ENCODE measurements at places on chromosomes 6 and 20.

DNA sequence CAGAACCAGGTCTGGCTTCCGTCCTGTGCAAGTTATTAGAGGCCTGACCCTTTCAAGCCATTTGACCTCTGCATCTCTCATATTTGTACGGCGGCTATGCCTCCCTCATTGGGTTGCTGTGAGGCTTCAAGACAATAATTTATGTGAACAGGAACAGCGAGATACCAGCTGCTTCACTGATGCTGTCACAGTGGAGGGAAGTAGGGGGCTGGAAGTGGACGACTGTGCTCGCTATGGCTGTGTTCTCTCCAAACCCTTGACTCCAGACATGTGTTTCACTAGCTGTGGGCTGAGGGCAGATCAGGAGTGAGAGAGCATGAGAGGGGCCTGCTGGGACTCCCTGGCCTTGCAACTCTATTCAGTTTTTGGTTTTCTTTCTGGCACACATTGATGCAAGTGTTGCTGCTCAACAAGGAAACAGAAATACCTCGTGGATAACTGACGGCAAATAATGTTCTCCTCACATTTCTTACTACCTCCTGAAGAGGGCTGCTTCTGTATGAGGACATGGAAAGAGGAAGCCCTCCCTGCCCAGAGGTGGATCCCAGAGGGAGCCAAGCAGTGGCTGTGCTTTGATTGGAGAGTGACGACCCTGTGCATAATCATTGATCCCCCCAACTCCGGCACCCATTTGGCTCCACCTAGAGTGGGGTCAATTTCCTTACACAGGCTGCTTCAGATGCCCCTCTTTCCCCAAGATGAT lies 34.7 kb upstream of the SCP2D1 start:
- no peak for DNase-seq

DNA sequence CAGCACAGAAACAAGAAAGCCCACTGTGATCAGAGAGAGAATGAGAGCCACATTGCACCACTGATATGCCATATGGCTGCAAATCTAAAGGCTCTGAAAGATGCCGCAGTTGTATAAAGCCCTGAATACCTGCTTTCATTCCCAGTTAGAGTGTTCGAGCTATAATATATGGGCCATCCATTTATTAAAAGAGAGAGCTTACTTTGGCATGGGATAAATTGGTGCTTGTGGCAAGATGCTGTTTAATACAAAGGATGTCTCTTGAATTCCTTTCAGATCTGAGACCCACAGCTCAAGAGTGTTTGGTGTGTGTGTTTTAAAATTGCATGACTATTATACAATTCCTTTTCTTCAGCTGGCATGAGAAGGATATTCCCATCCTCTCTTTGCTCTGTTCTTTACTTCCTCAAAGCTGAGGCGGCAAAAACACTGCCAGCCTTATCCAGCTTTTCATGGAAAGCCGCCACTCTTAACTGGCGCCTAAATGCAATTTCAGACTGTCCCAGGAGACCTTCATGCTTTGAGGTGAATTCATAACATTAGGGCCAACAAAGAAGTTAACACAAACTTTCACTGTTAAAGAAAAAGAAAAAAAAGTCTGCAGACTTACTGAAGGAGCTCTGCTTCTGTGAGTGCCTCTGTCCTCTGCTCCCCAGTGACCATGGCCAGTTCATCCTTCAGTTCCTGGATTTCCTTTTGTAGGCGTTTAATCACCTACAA lies 147.6 kb downstream of the KIF6 start:
- DNase-seq, result no peak

GRCh38 chr6:111461860-111462259 lies 21.2 kb downstream of the REV3L start:
- DNase-seq, result no peak

DNA sequence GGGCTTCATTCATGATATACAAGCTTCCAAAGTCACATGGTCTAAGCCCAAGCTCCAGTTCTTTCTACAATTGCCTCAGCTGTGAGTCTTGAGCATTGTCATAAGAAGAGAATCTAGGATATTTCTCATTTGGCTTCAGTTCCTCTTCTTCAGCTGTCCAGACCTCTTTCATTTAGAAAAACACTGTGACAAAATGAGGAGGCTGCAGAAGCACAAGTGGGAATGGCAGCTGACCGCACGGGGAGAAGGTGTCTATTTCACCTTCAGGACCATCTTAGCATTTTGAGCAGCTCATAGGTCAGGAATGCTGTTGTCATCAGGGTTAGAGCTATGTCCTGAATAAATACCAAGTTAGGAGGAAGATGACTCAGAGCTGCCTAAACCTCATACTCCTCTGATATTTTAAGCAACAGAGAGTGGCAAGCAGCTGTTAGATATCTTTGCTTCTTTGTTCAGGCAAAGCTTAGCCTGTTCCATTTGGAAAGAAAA lies 390.1 kb upstream of the CITED2 start:
- peak; percentile 99 for DNase-seq

DNA sequence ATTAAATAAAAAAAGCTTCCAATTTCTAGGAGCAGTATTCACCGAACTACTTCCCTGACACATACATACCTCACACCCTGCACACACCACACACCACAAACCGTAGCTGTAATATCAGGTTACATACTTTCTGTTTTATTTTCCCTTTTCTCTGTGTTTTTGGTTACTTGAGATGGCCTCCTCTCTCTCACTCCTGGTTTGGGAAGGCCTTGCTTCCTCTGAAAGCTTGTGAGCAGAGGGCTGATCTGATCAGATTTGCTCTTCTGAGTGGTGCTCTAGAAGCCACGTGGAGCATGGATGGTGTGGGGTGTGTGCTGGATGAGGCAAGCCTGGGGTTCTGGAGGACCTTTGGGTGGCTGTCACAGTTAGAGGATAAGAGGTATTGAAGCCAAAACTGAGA lies 20.9 kb downstream of the UTRN start:
- DNase-seq, result peak; percentile 79

- DNase-seq, result no peak
These were observed 4.1 kb downstream of the DNAJC5 start for GRCh38 chr20:63898882-63899558.

DNA sequence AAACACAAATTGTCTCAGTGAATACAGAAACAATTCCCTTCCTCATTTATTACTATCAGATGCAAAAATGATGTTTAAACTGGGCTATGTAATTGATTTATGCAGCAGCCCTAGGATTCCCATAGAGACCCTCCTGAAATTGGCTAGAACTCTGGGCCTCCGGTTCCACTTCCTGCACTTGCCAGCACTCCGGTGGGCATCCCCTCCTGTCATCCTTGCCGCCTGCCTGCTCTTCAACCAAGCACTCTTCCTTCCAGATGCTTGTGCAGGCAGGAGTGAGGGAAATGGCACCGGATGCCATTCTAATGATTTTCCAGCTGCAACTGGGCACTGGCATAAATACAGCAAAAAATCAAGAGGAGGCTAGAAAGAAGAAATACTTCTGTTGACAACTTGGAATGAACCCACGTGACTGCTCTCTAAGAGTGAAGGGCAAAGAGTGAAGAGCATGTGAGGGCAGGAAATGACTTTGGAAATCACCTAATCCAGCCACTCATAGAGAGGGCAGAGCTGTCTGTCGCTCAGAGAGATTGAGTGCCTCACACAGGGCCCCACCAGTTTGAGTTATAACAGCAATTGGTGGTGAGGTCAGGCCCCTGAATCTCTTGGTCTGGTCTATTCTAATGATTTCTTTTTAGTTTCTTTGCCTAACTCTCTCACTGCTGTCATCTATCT lies 3.7 kb upstream of the NEDD9 start:
- no peak for DNase-seq

GRCh38 chr6:39980839-39981580 lies 46.7 kb upstream of the MOCS1 start:
- peak; percentile 57 for DNase-seq

DNA sequence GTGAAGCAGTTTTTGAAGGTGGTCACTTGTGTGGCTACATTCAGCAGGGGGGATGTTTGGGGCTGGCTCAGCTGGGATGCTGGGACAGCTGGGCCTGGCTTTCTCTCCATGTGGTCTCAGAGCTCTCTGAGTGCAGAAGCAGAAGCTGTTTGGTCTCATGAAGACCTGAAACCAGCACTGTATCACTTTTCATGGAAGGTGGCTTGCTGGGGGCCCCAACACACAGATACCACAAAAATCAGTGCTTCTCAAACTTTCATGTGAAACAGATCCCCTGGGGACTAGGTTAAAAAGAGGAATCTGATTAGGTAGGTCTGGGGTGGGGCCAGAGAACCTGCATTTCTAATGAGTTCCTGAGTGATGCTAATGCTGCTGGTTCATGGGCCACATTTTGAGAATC lies 347.3 kb downstream of the DHX35 start:
- no peak for DNase-seq

DNA sequence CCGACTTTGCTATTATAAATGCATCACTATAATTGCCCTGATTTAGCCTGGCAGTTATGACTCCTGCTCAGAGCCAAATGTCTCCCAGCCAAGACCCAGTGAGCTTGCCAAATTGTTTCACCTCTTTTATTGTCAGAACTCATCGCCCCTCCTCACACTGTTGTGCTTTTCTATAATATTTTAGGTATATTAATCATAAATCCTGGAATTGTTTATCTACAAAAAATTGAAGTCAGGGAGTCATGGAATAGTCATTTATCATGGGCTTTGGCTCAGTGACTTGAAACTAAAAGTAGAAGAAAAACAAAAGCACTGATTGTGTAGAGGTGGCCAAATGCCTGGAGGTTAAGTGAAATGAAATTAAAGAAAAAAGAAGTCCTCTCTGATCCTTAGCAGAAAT lies 85.6 kb downstream of the PFDN4 start:
- no peak for DNase-seq

GRCh38 chr6:159844737-159845645 lies 44.9 kb downstream of the PNLDC1 start:
- DNase-seq, result no peak

DNA sequence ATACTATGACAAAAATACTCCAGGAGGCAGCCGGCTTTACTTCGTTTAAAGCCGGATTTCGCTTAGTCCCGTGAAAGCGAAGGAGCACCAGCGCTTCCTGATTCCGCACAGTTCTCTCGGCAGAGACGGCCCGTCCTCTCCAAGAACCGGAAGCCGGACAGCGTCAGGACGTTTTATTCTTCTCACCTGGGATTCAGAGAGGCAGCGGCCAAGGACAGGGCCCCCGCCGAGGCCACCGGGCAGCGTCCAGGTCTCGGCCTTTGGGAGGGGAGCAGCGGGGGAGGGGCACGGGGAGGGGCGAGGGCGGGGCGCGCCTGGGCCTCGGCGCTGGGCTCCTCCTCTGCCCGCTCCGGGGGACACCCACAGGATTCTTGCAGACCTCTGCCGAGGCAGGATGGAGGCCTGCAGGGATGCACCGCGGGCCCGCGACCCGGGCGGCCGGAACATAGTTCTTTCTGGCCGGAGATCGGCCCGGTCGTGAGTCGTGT lies 2.8 kb upstream of the DIDO1 start:
- DNase-seq, result peak; percentile 58

DNA sequence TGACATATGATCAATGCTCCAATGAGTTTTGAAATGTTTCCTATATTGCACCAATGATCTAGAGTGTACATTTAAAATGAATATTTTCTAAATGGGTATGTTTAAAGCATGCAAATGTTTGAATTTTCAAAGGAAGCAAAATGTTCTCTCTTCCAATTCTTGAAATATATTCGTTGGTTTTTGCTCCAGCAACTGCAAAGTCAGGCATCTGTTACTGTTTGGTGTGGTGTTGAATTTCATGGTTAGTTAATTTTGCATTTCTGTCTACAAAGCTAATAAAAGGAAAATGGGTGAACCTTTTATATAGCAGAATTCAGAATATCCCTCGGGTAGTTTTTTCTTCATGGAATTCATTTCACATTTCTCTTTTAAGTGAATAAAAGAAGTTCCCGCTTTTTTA lies 1018.3 kb downstream of the GRIK2 start:
- no peak for DNase-seq

DNA sequence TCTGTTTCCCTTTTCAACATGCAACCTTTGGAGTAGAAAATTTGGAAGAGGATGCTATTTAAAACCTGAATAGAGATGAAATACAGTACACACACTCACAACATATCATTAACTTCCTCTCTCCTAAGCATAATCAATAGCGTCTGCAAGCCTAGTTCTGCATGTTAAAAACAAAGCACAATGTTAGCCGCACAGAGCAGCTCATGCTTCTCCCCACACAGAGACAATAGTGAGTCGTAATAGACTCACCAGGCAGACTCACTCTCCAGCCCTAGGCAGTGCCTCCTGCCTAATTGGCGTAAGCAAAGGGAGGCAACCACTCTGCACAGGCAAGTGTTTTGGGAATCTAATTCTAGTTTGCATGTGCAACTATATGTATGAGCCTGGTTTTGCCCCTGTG lies 45.8 kb upstream of the ARID1B start:
- DNase-seq, result peak; percentile 86

GRCh38 chr20:2364044-2364443 lies 16.7 kb upstream of the TGM6 start:
- no peak for DNase-seq

GRCh38 chr20:45344168-45344860 lies 3.9 kb downstream of the SDC4 start:
- DNase-seq, result peak; percentile 93

- peak; percentile 92 for DNase-seq
These were observed 9.2 kb downstream of the FOXS1 start for GRCh38 chr20:31835977-31836852.

GRCh38 chr20:31974951-31975487 lies 7.1 kb downstream of the XKR7 start:
- DNase-seq, result no peak

DNA sequence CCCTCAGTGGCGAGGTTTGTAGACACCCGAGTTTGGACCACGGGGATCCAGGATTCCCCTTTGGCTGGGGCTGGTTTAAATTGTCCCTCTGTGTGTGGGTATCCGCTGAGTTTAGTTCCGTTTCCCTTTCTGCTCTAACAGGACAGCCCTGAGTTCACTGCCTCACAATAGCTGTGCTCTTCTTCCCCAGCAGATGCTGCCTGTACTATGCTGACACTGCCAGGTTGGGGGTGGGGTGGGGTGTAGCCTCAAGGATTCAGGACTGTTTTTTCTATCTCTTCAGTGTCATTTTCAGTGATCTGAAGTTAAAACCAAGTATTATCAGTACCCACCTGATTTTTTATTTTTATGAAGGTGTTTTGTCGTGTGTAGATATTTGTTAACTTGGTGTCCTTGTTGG lies 655.0 kb downstream of the COL12A1 start:
- no peak for DNase-seq

DNA sequence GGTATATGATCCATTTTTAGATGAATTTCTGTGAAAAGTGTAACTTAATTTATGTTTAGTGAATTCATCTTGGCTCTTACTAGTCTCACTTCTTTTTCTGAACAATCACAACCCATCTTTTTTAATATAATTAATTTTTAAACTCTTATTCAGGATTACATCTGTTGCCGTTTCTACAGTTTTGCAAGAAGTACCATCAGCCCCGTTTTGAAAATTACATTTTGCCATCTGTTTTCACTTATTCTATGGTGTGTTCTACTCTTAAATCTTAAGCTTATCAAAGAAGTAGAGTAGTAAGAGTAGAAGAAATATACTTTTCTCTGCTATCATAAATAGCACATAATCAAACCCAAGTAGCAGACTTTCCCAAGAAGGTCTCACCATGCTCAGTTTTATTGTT lies 70.1 kb downstream of the ZNF292 start:
- no peak for DNase-seq

GRCh38 chr6:141552031-141552430 lies 580.7 kb upstream of the GJE1 start:
- no peak for DNase-seq

All from IMR-90 (cell line).